ENCODE measurements at places on chromosomes 4 and X.

- DNase-seq = no peak
Measured at GRCh38 chrX:15468036-15468435, 25.1 kb downstream of the PIR start.

DNA sequence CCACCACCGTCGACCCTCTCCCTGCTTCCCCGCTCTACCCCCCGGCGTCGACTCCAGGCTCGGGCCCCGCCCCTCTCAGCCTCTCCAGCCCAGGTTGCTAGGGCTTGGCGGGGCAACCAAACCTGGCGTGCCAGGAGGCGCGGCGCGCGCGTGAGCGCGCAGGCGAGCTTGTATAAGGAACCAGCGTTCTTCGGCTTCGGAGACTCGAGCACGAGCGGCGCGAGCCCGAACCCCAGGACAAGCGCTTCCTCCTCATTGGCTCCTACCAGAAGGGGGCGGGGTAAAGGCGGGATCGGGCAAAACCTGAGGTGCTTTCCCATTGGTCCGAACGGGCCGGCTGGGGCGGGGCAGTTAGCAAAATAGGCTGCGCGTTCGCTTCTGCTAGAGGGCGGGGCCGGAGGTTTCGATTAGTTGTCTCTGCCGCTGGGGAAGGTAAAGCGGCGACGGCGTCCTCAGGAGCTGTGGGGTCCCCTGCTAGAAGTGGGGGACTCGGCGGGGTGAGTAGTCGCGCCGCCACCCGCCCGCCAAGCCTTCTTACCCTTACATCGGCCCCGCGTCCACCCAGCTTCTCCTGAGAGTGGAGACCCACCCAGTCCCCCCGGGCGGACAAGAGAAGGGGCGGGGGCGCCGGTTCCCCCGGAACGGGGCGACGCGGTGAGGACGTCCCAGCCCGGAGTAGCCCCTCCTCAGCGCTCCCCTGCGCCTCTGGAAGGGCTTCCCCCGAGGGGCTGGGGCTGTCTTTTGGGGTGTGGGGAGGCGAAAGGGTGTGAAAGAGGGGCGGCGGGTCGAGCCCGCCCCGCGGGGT lies at the start of gene CDKL5:
TSS of gene CDKL5 (plus strand) at position 410 of the 805 bp plus-strand sequence. CDS start 81,489 bp downstream, outside the sequence.
- DNase-seq = peak; percentile 90

- DNase-seq = peak; percentile 61
Measured at GRCh38 chr4:140150886-140151698, 2.9 kb downstream of the MAML3 start.

DNA sequence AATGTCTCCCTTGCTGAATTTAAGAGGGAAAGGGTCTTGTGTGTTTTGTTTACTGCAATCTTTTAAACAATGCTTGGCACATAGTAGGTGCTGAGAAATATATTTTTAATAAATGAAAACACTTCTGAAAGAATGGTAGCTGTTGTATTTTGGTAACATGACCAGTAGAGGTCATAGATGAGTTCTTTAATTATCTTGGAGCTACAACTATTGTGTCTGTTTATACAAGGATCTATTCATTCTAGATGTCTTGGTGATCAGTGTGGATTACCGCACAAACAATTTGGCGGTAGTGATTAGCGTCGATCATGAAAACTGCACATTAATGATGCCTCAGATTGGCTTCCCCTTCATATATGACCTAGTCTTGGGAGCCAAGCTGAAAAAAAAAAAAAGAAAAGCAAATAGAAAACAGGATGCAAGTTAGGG lies 21.4 kb upstream of the SCRG1 start:
- DNase-seq = peak; percentile 24

DNA sequence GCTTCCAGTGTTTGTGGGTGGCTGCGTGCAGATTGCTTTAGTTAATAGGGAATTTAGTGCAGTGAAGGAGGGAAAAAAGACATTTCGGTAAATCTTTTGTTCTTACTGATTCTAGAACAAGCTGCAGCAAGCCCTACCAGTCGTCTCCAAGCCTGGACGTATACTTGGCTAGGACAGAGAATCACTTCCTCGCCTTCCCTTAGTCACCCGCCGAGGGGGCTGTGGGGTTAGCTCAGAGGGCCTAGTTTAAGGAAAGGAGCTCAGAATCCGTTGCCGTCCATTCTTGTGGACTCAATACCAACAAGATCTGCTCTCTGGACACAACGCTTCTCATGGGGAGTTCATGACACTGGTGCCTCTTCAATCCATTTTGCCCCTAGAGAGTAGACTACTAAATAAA lies 36.3 kb upstream of the FAT1 start:
- DNase-seq = no peak

- no peak for DNase-seq
Measured at GRCh38 chr4:121734571-121734970, 30.4 kb downstream of the SMIM43 start.

DNA sequence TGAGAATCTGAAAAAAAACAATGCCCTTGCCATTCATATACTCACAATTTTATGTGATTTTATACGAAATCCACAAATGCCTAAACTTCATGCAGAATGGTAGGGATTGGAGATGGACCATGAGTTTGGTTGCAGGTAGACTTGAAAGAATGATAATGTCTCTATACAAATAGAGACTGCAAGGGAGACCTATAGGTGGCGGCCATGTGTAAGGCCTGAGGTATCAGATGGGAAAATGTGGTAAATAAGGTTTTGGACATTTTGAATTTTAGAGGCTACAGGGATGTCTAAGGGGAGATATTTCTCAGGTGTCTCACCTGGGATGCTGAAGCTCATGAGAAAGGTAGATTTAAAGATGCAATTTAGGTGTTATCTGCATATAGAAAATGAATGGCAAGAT lies 78.0 kb downstream of the GABRB1 start:
- no peak for DNase-seq

DNA sequence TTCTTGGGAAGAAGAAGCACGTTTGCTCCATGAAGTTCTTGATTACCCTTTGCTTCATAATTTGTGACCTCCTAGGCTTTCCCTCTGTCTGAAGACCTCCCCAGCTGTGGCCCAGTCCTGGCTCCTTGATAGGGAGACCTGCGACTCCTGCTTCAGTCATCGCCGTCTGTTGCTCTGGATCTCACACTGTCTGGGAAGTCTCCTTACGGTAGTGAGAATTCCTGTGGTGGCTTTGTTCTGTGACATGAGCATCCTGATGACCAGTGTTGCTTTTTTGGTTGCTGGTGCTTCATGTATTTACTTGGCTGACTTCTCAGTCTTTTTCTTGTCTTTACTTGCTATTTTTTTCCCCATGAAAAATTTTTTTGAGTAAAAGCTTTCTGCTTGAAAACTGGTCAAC lies 44.2 kb downstream of the JADE1 start:
- no peak for DNase-seq

- no peak for DNase-seq
Measured at GRCh38 chrX:8103655-8104054, 67.4 kb downstream of the VCX2 start.

- no peak for DNase-seq
Measured at GRCh38 chr4:56186808-56187523, 200.3 kb downstream of the AASDH start.

DNA sequence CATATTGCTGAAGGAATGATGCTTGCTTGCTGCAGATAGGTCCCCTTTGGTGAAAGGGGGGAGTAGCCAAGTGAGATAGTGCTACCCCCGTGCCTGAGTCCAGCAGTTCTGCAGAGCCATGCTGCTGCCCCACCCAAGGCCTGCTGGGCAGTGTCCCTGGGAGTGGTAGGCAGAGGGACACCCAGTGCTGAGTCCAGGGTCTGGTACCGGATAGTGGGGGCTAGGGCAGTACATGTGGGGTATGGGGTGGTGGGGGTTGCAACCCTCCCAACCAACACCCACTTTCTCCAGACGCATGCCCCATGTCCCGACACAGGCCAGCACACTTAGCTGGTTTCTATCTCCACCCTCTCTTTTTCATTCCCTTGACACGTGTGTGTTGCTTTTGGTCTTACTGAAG lies 62.0 kb upstream of the TLR2 start:
- no peak for DNase-seq

GRCh38 chrX:140724309-140724708 lies 14.8 kb downstream of the LINC00632 start:
- DNase-seq = no peak

GRCh38 chr4:53682196-53682595 lies 90.9 kb upstream of the LNX1 start:
- DNase-seq = no peak

DNA sequence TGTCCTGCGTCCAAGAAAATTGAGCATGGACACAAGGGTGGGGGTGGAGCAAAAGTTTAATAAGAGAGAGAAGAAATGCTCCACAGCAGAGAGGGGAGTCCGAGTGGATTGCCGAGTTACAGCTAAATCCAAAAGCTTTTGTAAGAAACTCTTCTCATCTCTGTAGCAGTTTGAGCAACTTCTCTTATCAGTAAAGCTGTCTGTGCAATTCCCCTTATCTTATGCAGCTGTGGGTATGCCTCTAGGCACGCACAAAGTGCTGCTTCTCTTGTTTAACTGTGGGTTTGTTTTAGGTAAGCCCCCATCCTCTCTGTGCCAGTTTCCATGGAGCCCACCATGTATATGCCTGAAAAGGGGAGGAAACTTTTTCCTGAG lies 44.8 kb downstream of the HMGB2 start:
- DNase-seq = no peak

DNA sequence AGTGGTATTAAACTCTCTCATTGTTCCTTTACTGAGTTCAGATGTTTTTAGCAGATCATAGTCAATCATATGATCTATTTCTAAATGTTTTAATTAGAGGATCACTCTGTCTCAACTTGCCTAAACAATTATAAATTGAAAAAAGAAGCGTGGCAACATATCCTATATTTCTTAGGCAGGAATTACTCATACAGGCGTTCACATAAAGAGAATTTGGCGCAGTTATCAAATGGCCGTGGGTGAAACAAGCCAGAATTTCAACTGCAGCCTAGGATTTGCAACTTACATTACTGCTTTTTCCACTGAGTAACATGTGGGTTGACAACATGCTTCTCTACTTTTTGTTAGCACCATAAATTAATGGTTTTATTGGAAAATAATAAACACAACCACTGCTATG lies 141.3 kb downstream of the CPE start:
- no peak for DNase-seq

GRCh38 chrX:56764975-56765791 lies 36.1 kb downstream of the NBDY start:
- DNase-seq = no peak

DNA sequence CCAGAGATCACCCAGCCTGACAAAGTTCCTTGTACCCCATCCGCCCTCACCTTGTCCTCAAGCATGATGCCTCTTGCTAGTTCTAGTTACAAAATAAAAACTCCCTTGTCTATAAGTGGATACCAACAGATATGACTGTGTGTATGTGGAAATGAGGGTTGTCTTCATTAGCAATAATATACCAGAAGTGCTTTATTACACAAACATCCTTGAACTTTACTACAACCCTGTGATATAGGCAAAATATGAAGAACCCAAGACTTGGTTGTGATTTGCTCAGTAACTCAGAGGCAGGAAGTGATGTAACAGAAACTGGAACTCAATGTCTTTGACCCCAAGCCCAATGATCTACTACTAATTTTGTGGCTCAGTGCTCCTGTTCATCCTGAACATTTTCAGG lies 97.6 kb downstream of the AKAP4 start:
- DNase-seq = no peak

DNA sequence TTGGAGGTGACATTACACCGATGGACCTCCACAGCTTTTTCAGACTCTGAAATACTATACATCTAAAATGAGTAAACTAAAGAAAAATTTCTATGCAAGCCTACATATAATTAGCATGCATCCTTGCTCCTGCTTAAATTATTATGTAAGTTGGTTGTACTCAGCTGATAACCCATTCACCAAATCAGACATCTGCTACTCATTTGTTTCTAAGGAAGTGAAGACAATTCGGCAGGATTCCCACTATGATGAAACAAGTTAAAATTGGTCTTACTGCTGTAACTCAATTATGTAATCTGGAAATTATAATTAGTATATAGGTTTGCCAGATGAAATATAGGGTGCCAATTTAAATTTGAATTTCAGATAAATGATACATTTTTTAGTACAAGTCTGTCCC lies 59.5 kb upstream of the FGF13 start:
- DNase-seq = no peak

- no peak for DNase-seq
Measured at GRCh38 chr4:53346920-53347852, 18.7 kb downstream of the SCFD2 start.

- no peak for DNase-seq
Measured at GRCh38 chr4:176387571-176387970, 67.8 kb downstream of the SPCS3 start.

DNA sequence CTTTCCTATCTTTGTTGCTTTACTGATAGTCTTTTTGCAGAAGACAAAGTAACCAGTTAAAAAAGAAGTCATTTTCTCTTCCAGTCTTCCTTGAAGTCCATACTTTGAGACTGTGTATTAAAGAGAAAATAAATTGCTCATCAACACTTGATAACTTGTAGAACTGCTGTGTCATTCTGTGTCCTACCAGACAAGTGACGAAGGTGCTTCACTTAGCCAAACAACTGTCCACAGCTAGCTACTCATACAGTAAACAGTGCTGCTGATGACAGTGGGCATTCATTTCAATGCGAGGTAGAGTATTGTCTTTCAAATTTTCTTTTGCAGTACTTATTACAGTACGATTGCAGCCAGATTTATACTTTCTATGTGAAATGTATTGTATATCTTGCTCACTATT lies 11.5 kb downstream of the COL25A1 start:
- DNase-seq = no peak

- peak; percentile 61 for DNase-seq
Measured at GRCh38 chr4:159010563-159011260, 92.2 kb upstream of the RAPGEF2 start.

- DNase-seq = no peak
Measured at GRCh38 chr4:176841711-176842112, 49.0 kb upstream of the VEGFC start.

DNA sequence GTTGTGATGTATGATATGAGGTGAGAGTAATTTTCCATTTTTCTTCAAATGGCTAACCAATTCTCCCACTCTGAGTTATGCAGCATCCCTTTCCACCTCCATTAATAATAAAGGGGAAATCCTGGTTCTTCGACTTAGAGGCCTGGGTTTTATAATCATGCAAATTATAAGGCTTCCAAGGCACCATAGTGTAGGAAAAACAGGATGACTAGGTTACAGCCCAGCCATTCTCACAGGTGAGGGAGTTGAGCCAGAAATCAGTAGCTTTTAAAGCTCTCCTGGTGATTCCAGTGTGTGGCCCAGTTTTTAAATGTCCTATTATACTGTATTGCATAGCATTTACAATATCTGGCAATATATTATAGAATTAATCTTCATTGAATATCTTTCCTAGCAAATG lies 203.1 kb downstream of the ARHGEF9 start:
- DNase-seq = no peak

- DNase-seq = no peak
Measured at GRCh38 chr4:120064887-120065286, 1.8 kb downstream of the MAD2L1 start.

Data from ACHN (cell line).